ENCODE measurements at places on chromosomes 16 and 17. TPM values are rescaled to one million over a fixed set of nuclear protein-coding genes. Genes with fewer than 3 reads are reported as not detected.

DNA sequence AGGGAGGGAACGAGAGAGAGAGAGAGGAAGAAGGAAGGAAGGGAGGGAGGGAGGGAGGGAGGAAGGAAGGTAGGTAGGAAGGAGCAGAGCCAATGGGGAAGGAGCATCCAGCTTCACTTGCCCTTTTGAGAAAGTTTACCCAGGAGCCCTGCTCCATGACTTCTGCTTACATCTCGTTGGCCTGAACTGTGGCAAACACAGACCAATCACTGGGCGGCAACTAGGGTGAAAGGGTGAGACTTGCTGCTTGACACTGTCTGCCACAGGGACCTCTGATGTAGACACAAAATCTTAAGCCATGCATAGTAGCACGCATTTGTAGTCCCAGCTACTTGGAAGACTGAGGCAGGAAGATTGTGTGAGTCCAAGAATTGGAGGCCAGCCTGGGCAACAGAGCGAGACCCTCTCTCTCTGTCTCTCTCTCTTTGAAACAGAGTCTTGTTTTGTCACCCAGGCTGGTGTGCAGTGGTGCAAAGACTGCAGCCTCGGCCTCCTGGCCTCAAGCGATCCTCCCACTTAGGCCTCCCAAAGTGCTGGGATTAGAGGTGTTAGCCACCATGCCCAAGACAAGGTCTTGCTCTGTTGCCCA, 19.5 kb upstream of the TUBG2 start:
- no peak for DNase-seq

GRCh38 chr16:88334778-88335720, 47.7 kb upstream of the ZNF469 start:
- no peak for DNase-seq

DNA sequence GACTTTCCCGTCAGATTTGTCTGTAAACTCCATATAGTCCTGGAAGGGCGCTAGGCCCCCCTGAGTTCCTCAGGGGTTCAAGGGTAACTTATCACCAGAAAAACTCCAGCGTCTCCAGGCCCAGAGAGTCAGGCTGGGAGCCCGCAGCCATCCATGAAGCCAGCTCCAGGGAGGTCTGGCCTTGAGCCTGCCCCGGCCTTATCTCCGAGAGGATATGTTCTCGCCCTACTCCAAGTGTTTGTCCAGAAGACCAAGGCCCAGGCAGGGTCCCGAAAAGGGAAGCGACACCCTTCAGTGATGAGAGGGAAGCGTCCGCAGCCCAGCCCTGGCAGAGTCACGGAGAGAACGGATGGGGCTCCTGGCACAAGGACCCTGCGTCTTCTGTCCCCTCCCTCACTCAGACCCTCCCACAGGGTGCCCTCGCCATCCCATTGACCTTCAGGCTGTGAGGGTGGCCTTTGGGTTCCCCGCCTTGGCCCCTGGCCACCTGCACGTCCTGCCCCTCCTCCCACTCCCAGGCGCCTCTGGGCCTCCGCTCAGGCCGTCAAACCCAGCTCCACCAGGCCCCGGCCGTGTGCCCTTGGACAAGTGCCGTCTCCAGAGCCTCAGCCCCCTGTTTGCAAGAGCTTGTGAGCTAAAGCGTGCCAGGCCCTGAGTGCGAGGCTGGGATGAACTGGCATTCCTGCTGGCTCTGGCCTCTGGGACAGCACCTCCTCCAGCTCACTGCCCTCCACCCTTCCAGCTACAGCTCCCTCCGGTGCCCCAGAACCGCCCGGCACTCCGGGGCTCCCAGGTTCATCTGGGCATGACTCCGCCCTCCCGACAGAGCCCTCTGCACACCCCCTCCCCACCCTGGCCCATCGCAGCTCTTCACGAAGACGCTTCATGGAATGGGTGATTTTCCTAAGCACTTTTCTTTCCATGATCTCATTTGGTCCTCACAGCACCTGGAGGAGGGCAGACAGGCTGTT, 83.4 kb downstream of the ZDHHC7 start:
- DNase-seq, result no peak

DNA sequence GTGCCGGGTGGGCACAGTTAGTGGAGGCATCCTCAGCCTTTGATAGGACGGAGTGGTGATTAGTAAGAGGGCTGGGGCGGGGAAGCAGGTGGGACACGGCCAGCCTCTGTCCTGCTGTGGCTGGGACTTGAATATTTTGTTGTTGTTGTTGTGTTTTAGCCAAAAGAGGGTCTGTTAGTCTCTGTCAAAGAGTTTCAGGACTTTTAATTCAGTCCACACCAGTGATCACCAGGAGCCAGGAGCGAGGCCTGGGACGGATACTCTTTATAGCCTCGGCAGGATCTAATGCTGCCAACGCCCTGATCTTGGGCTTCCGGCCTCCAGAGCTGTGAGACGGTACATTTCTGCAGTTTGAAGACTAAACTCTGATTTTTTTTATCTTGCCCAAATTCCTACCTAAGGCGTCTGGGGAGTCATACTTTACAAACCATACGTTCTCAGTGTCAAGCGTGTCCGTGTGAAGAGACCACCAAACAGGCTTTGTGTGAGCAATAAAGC, 2.9 kb upstream of the RNF213 start:
- no peak for DNase-seq

- DNase-seq, result no peak
Observed at GRCh38 chr17:16995930-16996329, 24.0 kb upstream of the TNFRSF13B start.

- no peak for DNase-seq
Observed at GRCh38 chr16:89297156-89297874, 79.8 kb downstream of the ZNF778 start.

HOXB1 gene
- polyA plus RNA-seq, result not detected

ABCC3 gene
- polyA plus RNA-seq, result 41.7 TPM

HNF1B gene
- polyA plus RNA-seq, result not detected

KRT39 gene
- polyA plus RNA-seq, result 0.05 TPM

TPPP3 gene
- 0.96 TPM for polyA plus RNA-seq

HOXB6 gene
- polyA plus RNA-seq, result 0.62 TPM

Data from keratinocyte (primary cell).